ENCODE measurements at places on chromosomes 4 and X.
A peak's percentile ranks its signal among the peaks of the same experiment; 100 is the strongest.

DNA sequence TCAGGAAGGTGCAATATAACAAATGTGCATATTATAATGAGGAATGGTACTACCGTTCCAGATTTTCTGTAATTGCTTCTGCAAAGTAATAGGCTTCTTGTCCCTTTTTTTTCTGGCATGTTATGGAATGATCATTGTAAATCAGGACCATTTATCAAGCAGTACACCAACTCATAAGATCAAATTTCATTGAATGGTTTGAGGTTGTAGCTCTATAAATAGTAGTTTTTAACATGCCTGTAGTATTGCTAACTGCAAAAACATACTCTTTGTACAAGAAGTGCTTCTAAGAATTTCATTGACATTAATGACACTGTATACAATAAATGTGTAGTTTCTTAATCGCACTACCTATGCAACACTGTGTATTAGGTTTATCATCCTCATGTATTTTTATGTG is 12.6 kb downstream of the IBSP start:
- DNase-seq = no peak

GRCh38 chr4:80586716-80587115 is 251.2 kb downstream of the CFAP299 start:
- no peak for DNase-seq

- no peak for DNase-seq
Measured at GRCh38 chrX:43269201-43269600, 386.9 kb upstream of the MAOA start.

DNA sequence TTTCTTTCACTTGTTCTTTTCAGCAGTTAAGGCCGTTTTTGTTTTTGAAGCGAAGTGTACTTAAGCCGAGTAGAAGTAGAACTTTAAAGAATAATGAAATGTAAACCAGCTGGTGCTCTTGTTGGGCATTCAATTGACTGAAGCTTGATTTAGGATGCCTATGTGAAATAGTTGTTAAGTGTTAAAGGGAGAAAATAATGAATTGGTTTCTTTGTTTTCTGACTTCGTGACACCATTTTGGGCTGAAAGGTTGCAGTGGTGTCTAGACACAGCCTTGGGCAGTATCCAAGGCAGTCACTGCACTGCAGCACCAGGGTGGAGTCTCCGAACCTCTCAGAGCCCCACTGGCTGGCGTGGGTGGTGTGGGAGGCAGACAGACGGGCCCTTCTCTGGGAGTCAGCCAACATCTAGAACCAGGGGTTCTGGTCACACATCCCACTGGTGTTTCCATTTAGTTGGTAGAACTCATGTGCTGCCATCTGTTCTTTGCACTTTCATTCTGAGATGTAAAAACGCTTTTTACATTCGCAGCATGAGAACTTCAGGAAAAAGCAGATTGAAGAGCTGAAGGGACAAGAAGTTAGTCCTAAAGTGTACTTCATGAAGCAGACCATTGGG is 3.5 kb downstream of the UCHL1 start:
- DNase-seq = no peak

- DNase-seq = no peak
Measured at GRCh38 chr4:143713955-143714625, 13.6 kb upstream of the FREM3 start.

- no peak for DNase-seq
Measured at GRCh38 chr4:95102162-95102790, 344.5 kb downstream of the BMPR1B start.

DNA sequence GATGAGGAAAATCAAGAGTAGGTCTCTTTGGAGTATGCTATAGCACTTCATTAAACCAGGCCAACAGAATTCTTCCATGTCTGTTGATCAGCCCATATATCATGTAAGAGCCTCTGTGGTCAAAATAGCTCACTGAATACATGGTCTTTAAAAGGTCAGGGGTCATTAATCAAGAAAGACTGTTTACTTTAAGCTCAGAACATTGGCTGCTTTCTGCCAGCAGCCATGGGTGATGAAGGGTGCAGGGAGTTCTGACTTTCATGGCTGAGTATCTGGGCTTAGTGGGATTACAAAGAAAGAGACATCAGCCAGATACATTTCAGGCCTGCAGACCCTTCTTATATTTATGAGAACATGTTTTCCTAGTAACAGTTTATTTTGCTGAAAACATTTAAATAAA is 7.1 kb upstream of the C4orf54 start:
- no peak for DNase-seq

DNA sequence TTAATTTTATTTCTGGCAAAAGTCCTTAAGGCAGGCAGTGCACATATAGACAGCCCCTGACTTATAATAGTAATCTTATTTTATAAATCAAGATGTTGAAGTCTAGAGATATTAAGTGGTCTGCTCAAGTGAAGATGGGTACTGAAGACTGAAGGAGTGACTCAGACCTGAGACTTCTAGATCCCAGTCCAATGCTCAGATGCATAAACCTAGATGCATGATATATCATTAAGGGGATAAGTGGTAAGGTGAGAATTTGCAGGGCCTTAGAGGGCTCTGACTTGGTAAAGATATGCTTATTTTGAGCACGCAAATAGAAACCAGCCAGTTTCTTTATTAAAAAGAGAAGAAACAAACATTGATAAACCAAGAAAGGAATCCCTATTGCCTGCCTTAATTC is 42.9 kb downstream of the SLC9A7 start:
- no peak for DNase-seq

GRCh38 chr4:121706595-121707021 is 9.8 kb upstream of the ANXA5 start:
- DNase-seq = no peak

DNA sequence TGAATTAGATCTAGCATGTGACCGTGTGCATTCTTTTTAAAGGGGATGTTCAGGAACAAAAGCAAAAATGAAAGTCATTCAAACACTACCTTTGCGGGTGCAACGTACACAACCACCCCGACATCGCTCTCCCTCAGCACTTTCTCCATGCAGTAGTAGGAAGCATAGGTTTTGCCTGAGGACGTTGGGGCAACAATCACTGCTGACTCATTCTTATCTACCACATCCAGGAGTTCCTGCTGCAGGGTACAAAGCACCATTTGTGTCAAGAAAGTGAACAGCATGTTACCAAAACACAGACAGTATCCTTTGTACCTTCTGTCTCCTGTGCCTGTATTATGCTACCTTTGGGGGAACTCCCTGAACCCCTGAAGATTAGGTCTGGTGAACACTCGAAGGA is 58.6 kb downstream of the DDX60L start:
- DNase-seq = peak; percentile 23

DNA sequence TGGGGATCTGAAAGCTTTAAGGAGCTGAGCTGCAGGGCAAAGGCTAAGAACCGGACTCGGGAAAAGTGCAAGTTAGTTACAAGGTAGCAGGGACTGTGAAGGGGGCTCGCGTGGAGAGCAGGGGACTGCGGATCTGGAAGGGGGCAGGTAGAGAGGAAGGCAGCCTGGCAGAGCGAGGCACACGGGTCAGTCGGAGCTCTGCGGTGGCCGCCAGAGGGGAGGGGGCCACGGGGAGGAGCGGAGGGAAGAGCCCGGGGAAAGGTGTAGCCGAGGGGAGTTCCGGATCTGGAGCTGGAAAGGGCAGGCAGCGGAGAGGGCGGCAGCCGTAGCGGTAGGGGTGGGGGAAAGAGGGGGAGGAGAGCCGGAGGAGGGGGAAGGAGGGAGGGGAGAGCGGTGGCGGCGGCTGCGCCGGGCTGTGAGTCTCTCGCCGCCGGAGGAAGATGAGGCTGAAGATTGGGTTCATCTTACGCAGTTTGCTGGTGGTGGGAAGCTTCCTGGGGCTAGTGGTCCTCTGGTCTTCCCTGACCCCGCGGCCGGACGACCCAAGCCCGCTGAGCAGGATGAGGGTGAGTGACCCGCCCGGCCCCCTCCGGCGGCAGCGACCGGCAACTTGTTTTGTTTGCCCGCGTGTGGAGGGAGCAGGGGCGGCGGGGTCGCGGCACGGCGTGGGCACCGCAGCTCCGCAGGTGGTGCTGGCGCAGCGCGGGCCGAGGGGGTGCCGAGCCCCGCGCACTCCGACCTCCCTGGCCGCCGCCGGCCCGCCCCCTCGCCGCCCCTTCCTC is at the start of gene GALNT7:
Gene GALNT7, plus strand, starts transcription at position 416 of the 782 bp plus-strand sequence. Its CDS starts 25 bp downstream, at position 441.
- peak; percentile 53 for DNase-seq

- no peak for DNase-seq
Measured at GRCh38 chrX:5163663-5164062, 1065.0 kb downstream of the NLGN4X start.

- DNase-seq = no peak
Measured at GRCh38 chr4:142579443-142579842, 266.7 kb downstream of the INPP4B start.

GRCh38 chrX:130485870-130486269 is 84.1 kb downstream of the RBMX2 start:
- DNase-seq = no peak

- no peak for DNase-seq
Measured at GRCh38 chr4:146004730-146005129, 66.1 kb upstream of the ZNF827 start.

- DNase-seq = no peak
Measured at GRCh38 chr4:137463377-137464003, 68.8 kb downstream of the PCDH18 start.

DNA sequence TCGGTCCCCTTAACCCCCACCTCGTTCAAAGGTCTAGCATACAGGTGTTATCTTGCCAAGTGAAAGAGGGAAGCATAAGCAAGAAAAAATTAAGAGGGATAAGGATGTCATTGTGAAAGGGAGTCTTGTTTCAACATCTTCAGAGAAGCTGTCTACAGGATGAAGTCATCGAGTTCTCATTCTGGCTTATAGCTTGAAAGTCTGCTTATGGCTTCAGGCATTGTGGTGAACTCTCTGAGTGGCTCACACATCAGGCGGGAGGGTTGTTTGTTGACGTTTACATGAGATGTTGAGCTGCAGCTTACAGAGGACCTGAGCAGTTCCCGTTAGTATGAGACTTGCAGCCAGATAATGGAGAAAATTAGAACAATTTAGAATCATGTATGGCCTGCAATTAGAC is 16.6 kb downstream of the MAGEA9B start:
- no peak for DNase-seq

- peak; percentile 71 for DNase-seq
Measured at GRCh38 chrX:129925305-129926092, 19.5 kb downstream of the UTP14A start.

GRCh38 chr4:2168469-2169319 is 73.2 kb downstream of the HAUS3 start:
- peak; percentile 63 for DNase-seq

DNA sequence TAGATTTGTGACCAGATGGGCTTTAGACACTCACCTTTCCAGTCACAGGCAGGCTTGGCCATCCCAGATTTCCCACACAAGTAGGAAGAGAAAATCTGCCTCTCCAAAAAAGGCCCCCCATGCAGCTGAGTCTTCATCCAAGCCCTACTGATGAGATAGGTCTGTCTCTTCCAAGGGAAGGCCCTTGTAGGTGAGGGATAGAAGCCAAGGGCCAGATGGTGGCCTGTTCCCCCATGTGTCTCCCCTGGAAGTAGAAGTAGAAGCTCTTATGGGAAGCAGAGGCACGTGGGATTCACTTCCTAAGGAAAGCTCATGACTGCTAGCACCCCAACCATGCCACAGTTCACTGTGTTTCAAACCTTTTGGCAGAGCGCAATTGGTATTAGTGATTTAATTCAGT is 81.5 kb downstream of the REPS2 start:
- DNase-seq = no peak

DNA sequence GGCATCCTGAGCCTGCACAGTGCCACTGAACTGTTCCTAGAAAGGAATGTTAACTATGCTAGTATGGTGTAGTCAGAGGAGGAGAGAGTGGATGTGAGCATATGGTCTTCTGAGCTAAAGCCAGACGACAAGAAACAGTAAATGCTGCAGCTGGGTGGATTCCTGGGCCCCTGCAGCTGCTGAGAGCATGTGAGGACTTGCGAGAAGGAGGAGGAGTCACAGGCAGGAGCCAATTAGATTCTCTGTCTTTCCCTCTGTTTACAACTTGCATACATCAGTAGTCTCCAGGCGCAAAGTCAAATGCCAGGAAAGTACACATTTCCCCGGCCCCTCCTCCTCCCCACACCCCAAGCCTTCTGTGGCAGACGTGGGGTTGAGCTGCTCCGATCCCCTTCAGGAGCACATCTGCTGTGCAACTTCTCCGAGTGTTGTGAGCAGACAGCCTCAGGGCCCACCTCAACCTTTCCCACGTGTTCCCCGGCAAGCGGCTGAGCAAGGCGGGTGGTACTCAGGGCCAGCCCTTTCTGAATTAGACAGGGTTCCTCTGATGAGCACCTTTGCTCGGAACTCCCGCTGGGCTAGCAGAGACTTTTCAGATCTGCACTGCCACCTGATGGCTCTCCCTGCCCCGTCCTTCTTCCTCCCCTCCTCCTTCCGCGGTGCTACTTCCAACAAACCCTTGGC is 108.7 kb upstream of the ATP6AP2 start:
- DNase-seq = peak; percentile 44

- no peak for DNase-seq
Measured at GRCh38 chrX:152917656-152918579, 20.1 kb downstream of the ZNF185 start.

GRCh38 chr4:67550451-67550850 is 5.1 kb upstream of the CENPC start:
- no peak for DNase-seq

DNA sequence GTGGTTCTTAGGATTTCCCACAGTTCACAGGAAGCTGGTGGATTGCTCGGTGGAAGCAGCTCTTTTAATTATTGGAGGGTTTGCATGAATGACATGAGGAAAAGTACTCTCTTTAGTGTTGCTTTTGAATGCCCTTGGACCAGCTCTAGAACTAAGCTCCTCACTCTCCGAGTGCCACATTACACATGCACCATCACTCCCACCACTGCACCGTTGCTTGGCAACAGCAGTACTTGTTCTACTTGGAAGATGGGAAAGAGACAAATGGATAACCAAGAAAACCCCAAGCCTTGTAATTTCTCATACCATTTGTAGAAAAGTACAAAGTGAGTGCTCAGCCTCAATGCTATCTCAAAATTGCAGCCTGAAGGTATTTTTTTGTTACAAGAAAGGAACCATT is 620.2 kb upstream of the BOD1L1 start:
- DNase-seq = no peak

- DNase-seq = peak; percentile 22
Measured at GRCh38 chr4:77818602-77819403, at the start of gene CNOT6L. Gene CNOT6L (minus strand): TSS chr4:77819368. CDS start chr4:77819308, 60 bp downstream.

GRCh38 chr4:15584785-15585184 is 70.4 kb downstream of the FBXL5 start:
- no peak for DNase-seq

DNA sequence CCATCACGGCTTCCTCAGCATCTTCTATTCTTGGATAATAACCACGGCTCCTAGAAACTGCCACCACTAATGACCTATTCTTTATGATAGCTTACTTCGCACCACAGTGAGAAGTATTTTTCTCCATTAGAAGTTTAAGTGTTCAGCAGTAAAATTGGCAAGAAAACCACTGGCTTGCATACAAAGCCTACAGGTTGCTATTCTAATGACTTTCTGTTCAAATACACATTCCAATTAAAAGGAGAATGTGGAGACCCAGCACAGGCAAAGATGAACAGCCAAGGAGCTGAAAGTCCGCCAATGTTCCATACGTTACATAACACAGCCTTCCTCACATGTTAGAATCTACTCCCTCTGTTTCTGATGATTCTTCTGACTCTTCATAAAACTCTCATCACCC is 875.0 kb upstream of the PRKX start:
- no peak for DNase-seq

- DNase-seq = no peak
Measured at GRCh38 chrX:40544343-40545266, 36.2 kb upstream of the ATP6AP2 start.

All from T47D (cell line).